ENCODE measurements at places on chromosomes 2 and 18. TPM values are rescaled to one million over a fixed set of nuclear protein-coding genes. Genes with fewer than 3 reads are reported as not detected.

CRYGC gene
- total RNA-seq, result not detected

QPCT gene
- 8.8 TPM for total RNA-seq

FBXO15 gene
- 0.73 TPM for total RNA-seq

SKA1 gene
- total RNA-seq, result 3.0 TPM

GCG gene
- total RNA-seq, result not detected

FBLN7 gene
- 17.7 TPM for total RNA-seq

SERPINB4 gene
- total RNA-seq, result not detected

VIL1 gene
- total RNA-seq, result not detected

PSMA8 gene
- not detected for total RNA-seq

All from smooth muscle cell of the pulmonary artery (primary cell).